Spinal cord (tissue), 10 donors: ENCODE measurements at places on chromosomes 16 and 17. TPM values are rescaled to one million over a fixed set of nuclear protein-coding genes. Genes with fewer than 3 reads are reported as not detected.

GRCh38 chr17:76265624-76266243 lies 586 bp downstream of the UBALD2 start:
- peak overlapping the region; percentile 82 for H3K27ac ChIP-seq
- peak overlapping the region; percentile 55 for H3K4me3 ChIP-seq
- peak; percentile 72 for DNase-seq
- H3K27me3 ChIP-seq: no peaks in the 10 kb centered on the region
- H3K4me1 ChIP-seq: peaks cover 55% of the 10 kb centered on the region

- H3K4me3 ChIP-seq: no peak overlapping the region
- H3K4me1 ChIP-seq: peaks cover 13% of the 10 kb centered on the region
- H3K36me3 ChIP-seq: no peaks in the 10 kb centered on the region
- no peak for DNase-seq
- H3K27ac ChIP-seq: no peak overlapping the region
- H3K27me3 ChIP-seq: peaks cover 80% of the 10 kb centered on the region
These were observed 737 bp downstream of the OTOP3 start for GRCh38 chr17:74936470-74936799.

The TMEM92 gene
- total RNA-seq: 1.2 TPM

DNA sequence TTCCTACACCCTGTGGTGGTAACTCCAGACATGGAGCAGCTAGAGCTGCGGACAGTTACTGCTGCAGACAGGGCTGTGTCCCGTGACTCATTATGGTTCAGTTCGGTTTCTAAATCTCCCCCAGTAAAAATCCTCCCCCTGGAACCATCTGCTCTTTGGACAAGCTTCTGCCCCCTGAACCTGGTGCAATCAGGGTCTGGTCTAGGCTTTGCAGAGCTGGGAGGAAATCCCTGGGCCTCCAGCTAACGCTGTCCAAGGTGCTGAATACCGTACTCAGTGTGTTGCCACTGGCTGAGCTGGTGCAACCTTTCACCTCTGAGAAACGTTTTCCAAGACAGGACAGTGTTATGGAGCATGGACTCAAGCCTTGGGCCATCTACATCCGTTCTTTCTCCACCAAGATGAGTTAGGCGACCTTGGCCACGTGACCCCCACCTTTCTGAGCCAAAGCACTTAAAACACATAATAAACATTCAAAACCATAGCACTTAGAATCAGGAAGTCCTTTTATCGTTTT lies 142.0 kb downstream of the CPPED1 start:
- DNase-seq: no peak
- no peak overlapping the region for H3K4me3 ChIP-seq
- H3K27me3 ChIP-seq: no peaks in the 10 kb centered on the region
- H3K27ac ChIP-seq: no peak overlapping the region
- H3K36me3 ChIP-seq: no peaks in the 10 kb centered on the region

DNA sequence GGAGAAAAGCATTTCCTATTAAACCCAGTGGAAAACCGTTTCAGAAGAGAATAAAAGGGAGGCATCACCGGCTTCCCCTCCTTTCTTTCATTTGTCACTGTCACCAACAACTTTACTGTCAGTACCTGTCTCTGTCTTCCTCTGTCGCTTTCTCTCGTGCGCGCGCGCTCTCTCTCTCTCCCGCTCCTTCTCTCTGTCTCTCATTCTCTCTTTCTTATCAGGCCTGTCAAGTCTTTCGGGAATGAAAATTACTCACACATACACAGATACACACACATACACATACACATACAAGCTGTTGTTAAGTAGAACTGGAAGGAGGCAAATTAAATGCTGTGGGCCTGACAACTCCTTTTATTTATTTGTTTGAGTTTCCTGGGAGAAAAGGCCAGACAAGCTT lies 17.6 kb downstream of the MYOCD start:
- H3K36me3 ChIP-seq: no peaks in the 10 kb centered on the region
- no peak overlapping the region for H3K4me3 ChIP-seq
- no peak overlapping the region for H3K27ac ChIP-seq
- H3K27me3 ChIP-seq: no peaks in the 10 kb centered on the region
- DNase-seq: no peak

GRCh38 chr17:29874931-29875596 lies 55.0 kb downstream of the SSH2 start:
- no peaks in the 10 kb centered on the region for H3K4me1 ChIP-seq
- no peak for DNase-seq
- no peak overlapping the region for H3K4me3 ChIP-seq
- H3K27ac ChIP-seq: no peak overlapping the region

- H3K27ac ChIP-seq: no peak overlapping the region
- H3K36me3 ChIP-seq: no peaks in the 10 kb centered on the region
- peaks cover 18% of the 10 kb centered on the region for H3K4me1 ChIP-seq
These were observed 143.7 kb upstream of the COX10 start for GRCh38 chr17:13925579-13925978.

The GDPD3 gene
- 4.8 TPM for total RNA-seq

- DNase-seq: no peak
- H3K27ac ChIP-seq: no peak overlapping the region
- no peaks in the 10 kb centered on the region for H3K36me3 ChIP-seq
- H3K4me1 ChIP-seq: no peaks in the 10 kb centered on the region
These were observed 245.9 kb upstream of the AXIN2 start for GRCh38 chr17:65807361-65807760.

GRCh38 chr17:76002100-76002499 lies 1.4 kb downstream of the CDK3 start:
- H3K27me3 ChIP-seq: no peaks in the 10 kb centered on the region
- H3K4me3 ChIP-seq: no peak overlapping the region
- DNase-seq: no peak
- H3K27ac ChIP-seq: no peak overlapping the region
- H3K36me3 ChIP-seq: peaks cover 61% of the 10 kb centered on the region

GRCh38 chr16:79721270-79721669 lies 120.7 kb upstream of the MAF start:
- no peaks in the 10 kb centered on the region for H3K36me3 ChIP-seq
- no peak for DNase-seq
- H3K4me1 ChIP-seq: peaks cover 3% of the 10 kb centered on the region

The CEP112 gene
- total RNA-seq: 26.2 TPM

The TBC1D3K gene
- not detected for total RNA-seq

DNA sequence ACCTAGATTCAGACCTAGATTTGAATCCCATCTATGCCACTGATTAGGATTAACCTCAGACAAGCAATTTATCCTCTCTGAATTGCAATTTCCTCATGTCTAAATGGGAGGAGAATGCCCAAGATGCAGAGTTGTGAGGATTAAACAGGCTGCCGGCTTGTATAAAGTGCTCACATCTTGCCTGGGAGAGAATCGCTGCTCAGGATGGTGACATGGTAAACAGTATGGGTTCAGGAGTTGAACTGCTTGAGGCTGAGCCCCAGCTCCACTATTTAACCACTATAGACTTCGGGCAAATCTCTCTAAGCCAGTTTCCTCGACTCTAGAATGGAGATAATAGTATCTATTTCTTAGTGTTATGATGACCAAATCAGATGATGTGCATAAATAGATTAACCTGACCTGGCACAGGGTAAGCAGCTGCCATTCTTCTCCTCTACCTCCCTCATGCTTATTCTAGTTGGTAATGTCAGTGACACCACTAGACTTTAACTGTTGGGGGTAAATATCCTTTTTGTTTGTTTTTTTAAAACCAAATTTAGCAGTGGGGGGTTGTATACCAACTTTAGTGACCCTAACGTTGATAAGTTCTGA lies 732 bp upstream of the RPL27 start:
- DNase-seq: no peak
- peaks cover 9% of the 10 kb centered on the region for H3K4me1 ChIP-seq
